ENCODE measurements at places on chromosomes 4 and X.

GRCh38 chr4:110641218-110641617 is 18.3 kb upstream of the PITX2 start:
- DNase-seq, result no peak

- no peak for DNase-seq
These were observed 53.3 kb downstream of the CAMK2D start for GRCh38 chr4:113708250-113708649.

DNA sequence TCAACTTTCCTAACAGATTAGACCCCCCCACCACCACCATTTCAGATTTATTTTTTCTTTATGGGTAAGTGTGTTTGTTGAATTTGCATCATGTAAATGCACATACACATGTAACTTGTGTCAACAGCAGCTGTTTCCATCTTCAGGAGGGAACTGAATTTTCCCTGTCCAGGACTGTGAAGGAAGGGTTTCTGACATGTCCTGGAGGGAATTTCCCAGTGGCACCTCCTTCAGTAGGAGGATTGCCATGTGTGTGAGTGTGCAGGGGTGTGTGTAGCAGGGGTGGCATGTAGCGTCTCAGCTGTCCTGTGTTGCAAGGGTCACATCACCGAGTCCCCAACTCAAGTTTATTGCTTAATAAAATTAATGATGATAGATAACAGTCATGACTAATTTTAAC is 19.7 kb downstream of the HERC6 start:
- DNase-seq, result peak; percentile 44

DNA sequence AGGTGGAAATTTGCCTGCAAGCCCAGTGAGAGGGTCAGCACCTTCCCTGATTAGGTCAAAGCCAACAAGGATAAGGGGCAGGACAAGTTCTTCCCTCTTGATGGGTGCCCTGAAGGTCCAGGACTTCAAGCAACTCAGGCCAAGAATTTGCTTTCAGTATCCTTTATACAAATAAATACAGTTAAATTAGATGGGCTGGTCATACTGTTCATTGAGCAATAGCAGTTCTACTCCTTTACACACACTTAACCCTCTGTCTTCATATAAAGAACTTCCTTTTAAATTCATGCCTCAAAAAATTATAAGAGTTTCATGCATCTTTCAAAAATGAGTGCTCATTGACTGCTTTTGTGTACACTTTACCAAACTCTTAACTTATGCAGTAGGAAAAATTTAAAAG is 392.0 kb downstream of the SPRY1 start:
- no peak for DNase-seq

GRCh38 chr4:78652282-78652876 is 100.8 kb downstream of the ANXA3 start:
- DNase-seq, result no peak

- no peak for DNase-seq
These were observed 2088.7 kb upstream of the AGA start for GRCh38 chr4:179530958-179531357.

DNA sequence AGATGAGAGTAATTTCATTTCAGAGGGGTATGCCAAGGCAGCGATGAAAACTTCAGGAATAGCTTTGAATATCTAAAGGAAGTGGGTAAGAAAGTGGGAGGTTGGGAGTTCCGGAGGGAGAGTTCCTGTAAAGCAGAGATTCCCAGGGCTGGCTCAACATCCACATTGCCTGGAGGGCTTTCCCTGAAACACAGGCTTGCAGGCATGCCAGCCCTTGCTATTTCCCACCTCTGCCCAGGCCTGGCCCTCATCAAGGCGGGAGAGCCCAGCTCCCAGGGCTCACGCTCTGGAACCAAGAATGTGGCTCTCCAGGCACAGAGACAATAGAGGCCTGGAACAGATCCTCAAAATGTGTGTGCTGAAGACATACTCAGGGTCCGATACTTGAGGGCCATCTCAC is 43.8 kb upstream of the CLDN34 start:
- DNase-seq, result no peak

DNA sequence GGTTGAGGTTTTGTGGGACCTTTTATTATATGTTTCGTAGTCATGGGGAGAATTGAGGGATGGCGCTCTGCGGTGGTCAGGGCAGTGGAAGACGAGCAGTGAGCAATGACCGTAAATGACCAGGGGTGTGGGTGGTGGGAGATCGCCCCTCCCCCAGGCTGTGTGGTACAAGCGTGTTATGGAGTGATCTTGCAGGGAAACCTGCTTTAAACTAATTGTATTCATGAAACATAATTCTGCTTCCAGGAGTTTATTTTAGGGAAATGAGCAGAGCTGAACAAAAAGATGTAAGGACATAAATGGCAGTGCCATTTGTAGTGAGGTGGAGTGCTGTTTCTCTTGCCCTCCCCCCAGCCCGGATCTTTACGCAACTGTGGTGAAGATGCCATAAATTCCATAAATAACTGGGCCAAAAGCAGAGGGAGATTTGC is 20.2 kb downstream of the GYG2 start:
- DNase-seq, result peak; percentile 36

- no peak for DNase-seq
These were observed 7.5 kb upstream of the NXF3 start for GRCh38 chrX:103100484-103100883.

DNA sequence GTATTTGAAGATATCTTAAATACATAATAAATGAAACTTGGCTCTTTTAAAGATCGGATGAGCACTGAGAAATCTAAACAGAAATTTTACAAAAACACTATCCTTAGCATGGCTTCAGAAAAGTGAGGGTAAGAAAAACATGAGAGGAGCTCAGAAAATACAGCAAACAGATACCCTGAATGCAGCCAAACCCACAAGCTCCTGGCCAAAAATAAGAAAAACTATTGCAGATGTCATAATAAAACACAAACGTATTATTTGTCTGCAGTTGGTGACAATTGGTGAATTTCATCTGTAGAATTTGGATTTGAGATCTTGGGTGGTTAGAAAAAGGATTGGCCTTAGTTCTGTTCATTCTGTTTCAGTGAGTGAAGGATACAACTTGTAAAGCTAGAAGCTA is 603.9 kb downstream of the INPP4B start:
- DNase-seq, result no peak

DNA sequence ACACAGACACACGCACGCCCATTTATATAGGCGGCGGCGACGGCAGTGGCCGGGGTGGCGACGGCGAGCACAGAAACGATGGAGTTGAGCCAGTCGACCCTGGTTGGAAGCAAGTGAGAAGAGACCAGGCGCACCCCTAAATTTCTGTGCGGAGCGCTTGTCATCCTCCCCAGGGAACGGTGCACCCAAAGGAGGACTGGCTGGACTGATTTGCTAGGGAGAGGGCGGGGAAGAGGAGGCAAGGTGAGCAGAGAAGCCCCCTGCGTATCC is 302 bp downstream of the NHS start:
- no peak for DNase-seq

GRCh38 chr4:89685690-89686089 is 151.3 kb downstream of the SNCA start:
- no peak for DNase-seq

DNA sequence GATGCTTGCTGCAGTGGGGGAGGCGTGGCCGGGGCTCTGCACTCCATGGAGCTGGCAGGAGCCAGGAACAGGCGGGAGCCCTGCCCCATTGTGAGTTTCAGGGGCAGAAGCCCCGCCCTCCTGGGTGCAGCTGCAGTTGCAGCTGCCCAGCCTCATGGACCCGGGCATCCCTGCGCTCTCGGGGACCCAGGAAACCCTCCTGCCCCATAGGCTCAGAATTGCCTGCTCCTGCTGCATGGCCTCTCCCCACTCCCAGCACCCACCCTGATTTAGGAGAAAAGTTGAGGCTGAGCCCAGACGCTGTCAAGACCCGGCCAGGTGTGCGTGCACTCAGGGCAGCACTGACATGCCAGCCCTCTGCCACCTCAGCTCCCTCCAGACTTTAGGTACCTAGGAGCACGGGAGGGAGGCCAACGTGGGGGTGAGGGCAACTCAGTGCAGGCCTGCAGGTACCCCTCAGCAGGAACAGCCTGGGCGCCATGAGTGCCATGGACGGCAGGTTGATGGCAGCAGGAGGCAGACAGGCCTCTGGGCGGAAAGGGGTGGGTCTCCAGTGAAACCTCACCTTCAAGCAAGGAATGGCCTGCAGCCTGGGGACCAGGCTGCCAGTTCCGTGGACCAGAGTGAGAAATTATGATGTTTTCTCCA is 67.2 kb upstream of the MAGEB2 start:
- no peak for DNase-seq

DNA sequence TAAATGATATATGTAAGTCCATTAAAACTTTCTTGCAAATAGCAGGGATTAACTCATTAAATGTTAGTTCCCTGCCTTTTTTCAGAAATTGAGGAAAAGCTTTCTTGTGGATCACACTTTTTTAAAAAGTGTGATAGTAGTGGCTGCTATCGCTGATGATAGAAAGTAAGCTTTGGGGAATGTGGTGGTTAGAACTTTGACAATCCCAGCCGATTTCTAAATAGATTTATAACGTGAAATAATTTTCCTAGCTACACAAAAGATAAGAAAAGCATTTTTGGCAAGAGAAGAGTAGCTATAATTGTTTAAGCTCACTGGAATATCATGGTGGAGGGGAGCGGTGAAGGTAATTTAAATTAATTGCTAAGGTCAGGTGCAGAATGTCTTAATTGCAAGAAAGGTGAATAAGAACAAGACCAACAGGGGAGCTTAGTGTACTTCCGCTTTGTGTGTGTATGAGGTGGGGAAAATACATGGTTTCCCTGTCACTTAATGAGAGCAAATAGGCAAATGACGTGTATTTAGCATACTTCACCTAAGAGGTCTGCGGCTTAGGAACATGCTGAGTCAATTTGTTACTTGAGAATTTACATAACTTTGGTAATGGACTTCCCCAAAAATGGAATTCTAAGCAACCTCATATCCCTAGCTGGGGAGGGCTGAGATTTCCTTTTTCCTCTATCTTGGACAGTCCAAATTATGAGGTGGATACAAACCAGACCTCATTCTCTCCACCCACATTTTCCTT is 11.7 kb upstream of the IL21 start:
- DNase-seq, result no peak

DNA sequence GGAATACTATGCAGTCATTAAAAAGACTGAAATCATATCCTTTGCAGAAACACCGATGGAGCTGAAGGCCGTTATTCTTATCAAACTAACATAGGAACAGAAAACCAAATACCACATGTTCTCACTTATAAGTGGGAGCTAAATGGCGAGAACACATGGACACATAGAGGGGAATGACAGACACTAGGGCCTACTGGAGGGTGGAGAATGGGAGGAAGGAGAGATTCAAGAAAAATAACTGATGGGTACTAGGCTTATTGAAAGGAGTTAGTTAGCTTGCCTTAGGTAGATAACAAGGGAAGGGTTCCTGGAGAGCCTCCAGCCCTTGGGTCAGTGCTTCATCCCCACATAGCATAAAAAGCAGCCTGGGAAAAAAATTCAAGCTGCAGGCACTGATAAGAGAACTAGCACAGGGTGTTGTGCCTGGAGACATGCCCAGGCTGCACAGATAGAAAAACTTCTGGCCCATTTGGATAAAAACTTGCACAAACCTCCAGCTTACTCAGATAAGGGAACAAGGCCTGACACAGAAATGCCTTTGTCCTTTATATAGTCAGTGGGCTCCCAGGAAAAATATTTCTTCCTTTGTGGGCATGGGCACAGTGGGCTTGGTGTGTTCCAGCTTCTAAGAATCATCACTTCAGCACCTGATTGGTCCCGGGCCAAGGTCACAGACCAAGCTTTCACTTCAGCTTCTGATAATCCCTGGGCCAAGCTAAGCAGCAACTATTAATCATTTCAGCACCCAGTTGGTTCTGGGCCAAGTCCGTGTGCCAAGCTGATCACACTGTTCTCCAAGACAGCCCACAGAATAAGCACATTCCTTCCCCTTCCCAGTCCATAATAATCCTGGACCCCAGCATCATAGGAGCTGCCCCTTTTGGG is 23.1 kb upstream of the PWWP3B start:
- no peak for DNase-seq

- DNase-seq, result no peak
These were observed 32.1 kb downstream of the SLC34A2 start for GRCh38 chr4:25687773-25688172.

DNA sequence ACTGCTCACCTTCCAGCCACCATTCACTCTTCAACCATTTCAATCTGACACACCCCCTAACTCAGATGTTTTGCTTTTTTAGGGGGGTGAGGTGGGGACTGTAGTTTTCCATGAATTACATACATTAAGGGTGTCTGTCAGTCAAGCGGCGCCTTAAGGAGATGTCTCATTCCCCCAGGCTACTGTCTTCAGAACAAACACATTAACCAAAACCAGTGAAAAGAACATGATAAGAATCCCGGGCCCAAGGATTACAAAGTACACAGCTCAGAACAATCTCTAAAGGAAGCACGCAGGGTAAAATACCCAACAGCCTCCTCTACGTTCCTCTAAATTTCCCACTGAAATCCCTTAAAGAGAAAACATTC is 62.5 kb upstream of the IRF2 start:
- DNase-seq, result no peak

GRCh38 chr4:123786163-123786915 is 389.7 kb downstream of the SPRY1 start:
- DNase-seq, result no peak

- DNase-seq, result no peak
These were observed 78.6 kb upstream of the BOD1L1 start for GRCh38 chr4:13706120-13706519.

DNA sequence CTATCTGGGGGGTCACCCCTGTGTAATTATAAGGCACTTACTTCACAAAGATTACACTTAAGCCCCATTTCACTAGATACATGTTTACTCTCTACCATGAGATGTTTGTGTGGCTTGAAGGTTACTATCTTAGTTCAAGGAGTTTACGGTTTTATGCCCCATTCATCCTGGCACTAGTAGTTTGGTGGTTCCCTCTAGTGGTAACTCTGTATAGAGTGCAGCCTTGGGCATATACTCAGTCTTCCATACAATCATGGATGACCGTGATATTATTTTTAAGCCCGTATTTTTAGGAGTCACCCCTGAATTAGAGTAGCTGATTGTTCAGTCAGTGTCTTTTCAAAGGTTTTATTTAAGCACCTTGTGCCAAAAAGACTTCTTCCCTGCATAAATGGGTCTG is 109.9 kb upstream of the FAM47C start:
- peak; percentile 0 for DNase-seq

DNA sequence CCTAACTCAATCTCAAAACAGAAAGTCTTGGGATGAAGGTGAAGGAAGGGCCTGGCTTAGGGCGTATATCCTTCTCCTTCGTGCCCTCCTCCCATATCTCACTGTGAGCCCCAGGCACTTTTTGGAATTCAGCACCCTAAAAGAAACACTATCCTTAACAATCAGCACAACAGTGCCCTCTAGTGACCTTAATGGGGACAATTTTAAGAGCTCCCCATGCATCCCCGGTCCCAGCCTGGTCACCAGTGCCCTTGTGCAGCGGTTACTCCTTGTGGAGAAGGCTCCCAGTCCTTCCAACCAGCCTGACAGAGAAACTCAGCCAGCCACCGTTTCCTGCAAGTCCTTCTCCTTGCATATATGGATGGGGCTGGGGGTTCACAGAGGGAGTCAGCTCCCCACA is 4.2 kb downstream of the PAK3 start:
- DNase-seq, result peak; percentile 8

- no peak for DNase-seq
These were observed 2.0 kb upstream of the NKX3-2 start for GRCh38 chr4:13546142-13546940.

All from MV-4-11 (cell line).